ENCODE measurements at places on chromosomes 3 and 15. TPM values are rescaled to one million over a fixed set of nuclear protein-coding genes. Genes with fewer than 3 reads are reported as not detected.

The PLA1A gene
- not detected for polyA plus RNA-seq

The RPL39L gene
- 23.2 TPM for polyA plus RNA-seq

The EFHB gene
- 0.10 TPM for polyA plus RNA-seq

The CA12 gene
- polyA plus RNA-seq = not detected

The KBTBD8 gene
- polyA plus RNA-seq = 3.7 TPM

The ARHGEF26 gene
- not detected for polyA plus RNA-seq

The PCSK6 gene
- polyA plus RNA-seq = not detected
